Activated T-helper 9 cell treated with anti-CD3 and anti-CD28 coated beads, Interleukin-2, amount 50 U/mL, for 16 hours (primary cell): ENCODE measurements at places on chromosomes 11 and 22.

DNA sequence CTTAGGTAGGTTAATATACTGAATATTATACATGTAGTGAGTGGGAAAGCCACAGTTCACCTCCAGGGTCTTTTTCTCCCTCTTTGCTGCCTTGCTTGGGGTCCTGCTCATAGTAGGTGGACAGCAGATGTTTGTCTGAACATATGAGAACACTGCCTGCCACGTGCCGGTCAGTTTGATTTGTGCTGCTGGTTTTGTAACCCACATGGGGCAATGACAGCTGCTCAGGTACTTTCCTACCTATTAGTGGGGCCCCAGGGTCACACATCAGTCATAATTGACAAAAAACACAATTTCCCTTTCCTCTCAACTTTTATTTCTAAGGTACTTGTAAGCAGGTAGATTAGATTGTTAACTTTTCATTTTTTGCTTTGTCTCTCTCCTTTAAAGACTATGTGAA is 43.8 kb downstream of the BMAL1 start:
- DNase-seq = no peak

- DNase-seq = no peak
Observed at GRCh38 chr11:134905928-134906327, 493.9 kb upstream of the B3GAT1 start.

DNA sequence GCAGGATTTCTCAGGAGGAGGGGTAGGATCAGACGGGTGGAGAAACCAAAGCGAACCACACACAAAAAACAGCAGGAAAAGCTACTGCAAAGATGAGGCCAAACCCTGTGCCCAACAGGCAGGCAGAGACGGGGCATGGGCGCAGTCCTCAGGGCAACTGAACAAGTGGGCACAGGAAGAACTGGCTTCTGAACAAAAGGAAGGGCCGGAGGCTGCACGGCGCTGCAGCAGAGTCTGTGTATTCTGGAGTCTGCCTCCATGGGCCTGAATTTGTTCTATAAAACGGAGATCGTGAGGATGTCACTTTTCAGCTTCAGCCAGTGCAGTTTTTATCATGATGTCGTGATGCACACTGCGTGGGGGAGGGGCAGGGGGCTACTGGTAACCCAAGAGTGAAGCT is 1026.0 kb downstream of the TBC1D22A start:
- no peak for DNase-seq

DNA sequence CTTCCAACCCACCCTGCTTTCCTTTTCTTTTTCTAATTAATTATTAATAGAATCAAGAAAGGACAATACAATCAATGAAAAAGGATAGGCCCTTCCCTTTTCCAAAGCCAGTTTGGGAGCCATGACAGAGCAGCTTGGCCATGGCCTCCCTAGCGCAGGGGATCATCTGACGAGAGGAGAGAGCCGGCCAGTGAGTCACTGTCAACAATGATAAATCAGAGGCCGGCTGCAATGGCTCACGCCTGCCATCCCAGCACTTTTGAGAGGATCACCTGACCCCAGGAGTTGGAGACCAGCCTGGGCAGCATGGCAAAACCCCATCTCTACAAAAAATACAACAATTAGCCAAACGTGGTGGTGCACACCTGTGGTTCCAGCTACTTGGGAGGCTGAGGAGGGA is 27.5 kb upstream of the KRTAP5-7 start:
- DNase-seq = no peak

DNA sequence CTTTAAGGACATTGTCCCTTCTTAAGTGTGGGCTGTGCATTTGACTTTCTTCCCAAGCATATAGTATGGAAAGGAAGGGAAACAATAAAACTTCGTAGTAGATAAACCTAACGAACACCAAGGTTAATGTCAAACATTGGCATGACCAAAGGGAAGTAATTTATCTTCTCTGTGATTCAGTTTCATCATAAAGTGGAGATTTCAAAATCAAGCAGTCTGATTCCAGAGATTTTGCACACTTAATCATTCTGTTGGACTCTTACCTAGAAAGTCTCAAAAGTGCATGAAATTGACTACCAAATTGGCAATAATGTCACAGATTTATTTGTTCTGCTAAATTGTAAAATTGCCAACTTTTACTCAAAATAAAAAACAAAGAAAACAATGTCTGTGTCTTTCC is 559.7 kb downstream of the JRKL start:
- no peak for DNase-seq

DNA sequence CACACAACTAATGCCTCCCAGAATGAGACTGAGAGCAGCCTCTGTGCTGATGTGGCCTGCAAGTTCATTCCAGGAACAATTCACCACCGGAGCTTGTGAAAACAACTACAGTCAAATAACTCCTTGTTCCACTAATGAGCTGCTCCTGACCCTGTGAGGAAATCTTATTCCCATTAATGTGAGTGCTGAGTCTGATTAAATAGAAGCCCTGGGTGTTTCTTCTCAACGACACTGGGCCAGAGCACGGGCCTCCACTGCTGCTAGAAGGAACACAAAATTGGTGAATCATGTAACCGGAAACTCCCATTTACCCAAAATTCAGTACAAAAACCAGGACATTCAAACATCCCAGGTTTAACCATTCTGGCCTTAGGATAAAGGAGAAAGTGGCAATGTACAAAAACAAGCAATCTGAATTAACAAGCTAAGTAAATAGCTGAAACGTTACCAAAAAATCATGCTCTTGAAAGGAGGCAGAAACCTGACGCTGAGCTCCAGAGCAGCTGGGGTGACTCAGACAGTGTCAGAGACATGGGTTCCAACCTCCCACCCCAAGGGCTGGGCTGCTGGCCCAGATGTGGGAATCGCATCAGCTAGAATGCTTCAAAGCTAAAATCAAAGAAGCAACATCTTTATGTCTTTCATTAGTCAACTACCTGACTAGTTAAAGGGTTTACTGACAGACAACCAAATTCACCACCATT is 26.7 kb downstream of the SERGEF start:
- DNase-seq = no peak
